ENCODE measurements at places on chromosomes 6 and 20. TPM values are rescaled to one million over a fixed set of nuclear protein-coding genes. Genes with fewer than 3 reads are reported as not detected.

The PRRT1 gene
- total RNA-seq = 0.51 TPM

The ELOVL2 gene
- total RNA-seq = 4.6 TPM

The MUCL3 gene
- not detected for total RNA-seq

The ERMARD gene
- 15.8 TPM for total RNA-seq

The CRISP3 gene
- total RNA-seq = not detected

The GNAS-AS1 gene
- total RNA-seq = not detected

The ERVFRD-1 gene
- total RNA-seq = not detected

The NKAIN4 gene
- total RNA-seq = 6.8 TPM

The TULP1 gene
- total RNA-seq = not detected

The NMBR gene
- total RNA-seq = not detected

The GRM1 gene
- not detected for total RNA-seq

The BTN2A1 gene
- total RNA-seq = 5.0 TPM

The CHD6 gene
- 14.2 TPM for total RNA-seq

The MEP1A gene
- total RNA-seq = not detected

The C6orf141 gene
- 0.17 TPM for total RNA-seq

The CDKN1A gene
- 105 TPM for total RNA-seq

The TEAD3 gene
- 19.4 TPM for total RNA-seq

The OOEP gene
- total RNA-seq = not detected

The SNTA1 gene
- 38.0 TPM for total RNA-seq

The OR2H2 gene
- total RNA-seq = not detected

The SAMD5 gene
- total RNA-seq = under 0.01 TPM

The CDSN gene
- not detected for total RNA-seq

The ZNF341 gene
- total RNA-seq = 0.86 TPM

The GLYATL3 gene
- not detected for total RNA-seq

The OTOR gene
- not detected for total RNA-seq
